ENCODE measurements at places on chromosomes 7 and 10.

DNA sequence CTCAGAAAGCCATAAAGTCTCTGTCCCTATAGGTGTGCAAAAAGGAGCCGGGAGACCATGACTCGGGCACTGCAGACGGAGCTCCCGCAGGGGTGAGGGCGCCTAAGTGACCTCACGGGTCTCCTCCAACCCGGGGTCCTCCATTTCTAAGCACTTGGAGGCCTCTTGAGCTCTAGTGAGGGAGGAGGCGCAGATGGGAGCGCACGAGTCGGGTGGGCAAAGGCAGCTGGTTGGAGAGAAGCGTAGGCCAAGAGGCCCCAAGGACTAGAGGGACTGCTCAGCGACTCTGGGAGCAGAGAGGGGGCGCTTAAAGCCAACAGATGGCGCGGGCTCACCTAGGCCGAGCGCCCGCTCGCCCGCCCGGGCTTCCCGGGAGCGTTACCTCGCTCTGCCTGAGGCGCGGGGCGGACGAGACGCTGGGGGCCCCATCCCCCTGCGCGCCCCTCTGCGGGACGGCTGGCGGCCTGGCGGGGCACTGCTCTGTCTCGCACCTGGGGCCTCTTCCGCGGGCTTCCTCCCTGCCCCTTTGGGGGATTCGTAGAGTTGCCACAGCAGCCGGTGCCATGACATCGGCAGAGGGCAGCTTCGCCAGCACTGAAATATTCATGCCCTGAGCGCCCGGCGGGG, 523 bp upstream of the CDH23 start:
- DNase-seq, result no peak

DNA sequence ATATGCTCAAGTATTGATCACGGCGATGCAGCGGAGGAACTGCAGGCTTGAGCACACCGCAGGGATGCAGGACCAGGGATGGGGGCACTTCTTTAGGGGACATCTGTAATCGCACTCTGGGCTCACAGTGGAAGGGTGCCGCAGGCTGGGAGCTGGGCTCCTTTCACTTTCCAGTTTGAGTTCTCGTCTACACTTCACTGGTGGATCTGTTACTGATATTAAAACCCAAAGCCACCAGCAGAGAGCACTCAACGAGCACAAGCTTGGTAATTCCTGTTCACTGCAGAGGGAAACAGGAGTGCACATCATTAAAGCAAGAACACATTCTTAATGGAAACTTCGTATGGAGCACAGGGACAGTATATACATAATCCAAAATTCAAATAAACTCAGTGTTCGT, 91.3 kb downstream of the PARD3 start:
- DNase-seq, result no peak

DNA sequence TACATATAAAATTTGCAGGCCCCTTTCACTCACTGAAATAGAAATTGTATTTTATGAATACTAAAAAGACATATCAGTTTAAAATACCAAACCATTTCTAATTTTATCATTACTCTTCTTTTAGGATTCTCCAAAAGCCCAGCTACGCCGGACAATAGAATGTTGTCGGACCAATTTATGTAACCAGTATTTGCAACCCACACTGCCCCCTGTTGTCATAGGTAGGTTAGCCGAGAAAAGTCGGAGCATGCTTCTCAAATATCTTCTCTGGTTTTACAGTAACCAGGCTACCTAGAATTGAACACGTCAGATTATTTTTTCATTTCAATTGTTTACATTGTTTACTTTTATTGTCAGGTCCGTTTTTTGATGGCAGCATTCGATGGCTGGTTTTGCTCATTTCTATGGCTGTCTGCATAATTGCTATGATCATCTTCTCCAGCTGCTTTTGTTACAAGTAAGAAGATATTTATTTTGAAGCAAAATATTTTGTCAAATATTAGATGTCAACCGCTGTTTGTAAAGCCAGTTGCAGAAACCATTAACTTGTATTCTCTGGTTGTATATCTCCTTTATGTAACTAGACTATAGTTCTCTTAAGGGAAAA, 57.6 kb downstream of the MMRN2 start:
- no peak for DNase-seq

DNA sequence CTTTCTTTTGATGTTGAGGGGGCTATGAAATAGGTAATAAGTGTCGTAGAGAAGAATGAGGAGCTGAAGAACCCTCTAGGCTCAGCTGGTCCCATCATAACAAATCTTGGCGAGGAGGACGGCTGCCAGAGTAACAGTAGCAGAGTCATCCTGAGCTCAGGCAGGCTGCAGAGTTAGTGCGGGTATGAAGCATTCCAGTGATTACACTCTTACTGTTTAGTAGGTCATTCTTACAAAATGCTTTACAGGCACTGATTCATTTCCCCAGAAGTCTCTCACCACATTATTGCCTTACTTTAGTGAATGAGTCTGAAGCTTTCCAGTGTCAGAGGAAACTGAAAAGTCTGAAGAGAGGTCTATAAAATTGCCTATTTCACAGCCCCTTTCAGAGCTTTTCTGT, 43.9 kb upstream of the GPR158 start:
- DNase-seq, result no peak

GRCh38 chr10:64547168-64547567, 1026.0 kb downstream of the REEP3 start:
- no peak for DNase-seq

DNA sequence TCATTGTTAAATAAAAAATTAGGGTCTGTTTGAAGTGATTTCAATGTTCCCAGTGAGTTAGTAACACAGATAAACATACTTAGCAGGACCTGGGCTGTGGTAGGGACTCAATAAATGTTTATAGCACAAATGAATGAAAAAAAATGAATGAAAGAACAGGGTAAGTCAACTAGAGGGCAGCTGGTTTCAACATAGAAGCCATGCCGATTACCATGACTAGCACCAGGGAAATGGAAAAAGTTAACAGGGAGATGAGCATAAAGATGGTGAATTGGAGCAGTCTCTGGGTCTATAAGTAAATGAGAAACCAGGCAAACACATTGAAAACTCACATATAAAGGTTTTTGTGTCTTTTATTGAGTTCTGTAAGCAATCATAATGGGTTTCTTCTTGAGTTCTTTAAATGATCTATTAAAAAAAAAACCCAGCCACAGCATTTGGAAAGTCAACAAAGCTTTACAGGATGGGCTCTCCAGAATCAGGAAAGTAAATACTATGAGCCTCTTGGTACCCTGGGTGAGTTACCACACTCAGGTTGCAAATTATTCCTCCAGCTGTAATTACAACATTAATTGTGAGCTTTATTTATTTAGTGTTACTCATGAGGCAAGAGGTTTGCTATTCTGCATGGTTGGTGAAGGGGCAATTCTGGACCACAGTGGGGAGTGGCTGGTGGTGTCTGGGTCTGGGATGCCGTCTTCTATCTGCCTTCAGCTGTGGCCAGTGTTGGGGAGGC, 46.1 kb upstream of the MTPN start:
- no peak for DNase-seq

- DNase-seq, result no peak
Measured at GRCh38 chr7:99089914-99090629, 53.8 kb downstream of the SMURF1 start.

GRCh38 chr7:104040666-104041065, 51.2 kb upstream of the RELN start:
- DNase-seq, result no peak

- DNase-seq, result peak; percentile 70
Measured at GRCh38 chr10:97633921-97634320, 621 bp upstream of the MORN4 start.

DNA sequence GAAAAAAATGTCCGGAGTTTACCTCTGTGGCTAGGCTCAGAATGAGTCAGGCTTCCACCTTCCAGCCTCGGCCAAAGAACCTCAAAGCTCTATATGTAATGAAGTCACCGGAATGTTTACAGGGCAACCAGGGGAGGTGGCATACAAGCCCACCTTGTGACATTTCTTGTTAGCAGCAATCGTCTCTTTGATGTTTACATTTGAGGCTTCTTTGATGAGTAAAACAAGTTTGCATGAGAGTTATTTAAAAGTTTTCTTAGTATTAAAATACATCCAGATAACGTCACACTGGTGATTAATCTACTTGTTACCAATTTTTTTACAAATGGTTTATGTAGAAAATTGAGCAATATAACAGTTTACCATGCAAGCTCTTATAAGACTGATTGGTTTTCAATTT, 133.1 kb upstream of the ADAM12 start:
- DNase-seq, result no peak

DNA sequence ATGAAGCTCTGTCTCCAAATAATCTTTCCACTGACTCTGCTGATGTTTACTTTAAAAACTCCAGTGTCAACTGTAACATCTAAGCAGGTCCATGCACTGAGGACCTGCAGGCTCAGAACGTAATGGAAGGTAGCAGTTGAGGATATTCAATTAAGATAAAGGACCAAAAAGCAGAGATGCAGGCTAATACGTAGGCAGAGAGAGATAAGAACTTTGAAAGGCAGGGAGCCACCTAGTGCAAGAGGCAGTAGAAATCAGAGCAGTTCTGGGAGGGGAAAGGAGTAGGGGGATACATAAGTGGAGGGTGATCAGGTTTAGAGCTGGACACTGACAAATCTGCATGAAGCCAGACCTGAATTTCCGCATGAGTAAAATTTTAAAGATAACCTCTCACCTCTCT, 114.5 kb upstream of the POM121L12 start:
- DNase-seq, result no peak

DNA sequence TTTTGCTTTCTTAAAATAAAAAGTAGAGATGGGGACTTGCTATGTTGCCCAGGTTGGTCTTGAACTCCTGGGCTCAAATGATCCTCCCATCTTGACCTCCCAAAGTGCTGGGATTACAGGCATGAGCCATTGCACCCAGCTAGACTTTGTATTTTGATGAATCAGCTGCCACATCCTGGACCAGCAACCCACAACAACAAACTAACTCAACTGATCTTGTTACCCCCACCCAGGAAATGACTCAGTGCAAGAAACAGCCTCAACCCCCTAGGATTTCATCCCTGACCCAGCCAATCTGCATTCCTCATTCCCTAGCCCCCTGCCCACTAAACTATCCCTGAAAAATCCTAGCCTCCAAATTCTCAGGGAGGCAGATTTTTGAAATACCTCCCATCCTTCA, 123.8 kb downstream of the IPMK start:
- DNase-seq, result no peak

GRCh38 chr10:70672165-70673042, at the start of gene ADAMTS14:
TSS of gene ADAMTS14 (plus strand) at chr10:70672506. CDS start at chr10:70672803, 297 bp downstream.
- no peak for DNase-seq

DNA sequence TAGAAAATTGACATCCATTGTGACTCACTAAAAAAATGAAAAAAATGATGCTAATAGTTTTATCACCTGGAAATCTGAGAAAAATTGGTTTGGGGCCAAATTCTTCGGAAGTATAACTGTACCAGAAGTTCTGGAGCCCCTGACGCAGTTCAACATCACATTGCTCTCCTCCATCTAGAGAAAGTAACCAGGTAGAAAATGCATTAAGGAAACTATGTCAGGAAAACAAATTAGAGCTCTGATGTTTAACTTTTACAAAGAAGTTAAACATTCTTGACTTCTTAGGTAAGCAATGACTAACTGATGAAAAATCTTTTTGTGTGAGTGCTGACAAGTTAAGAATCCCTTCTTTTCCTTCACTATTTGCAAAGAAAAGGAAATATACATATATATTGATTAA, 61.1 kb upstream of the TMEM196 start:
- no peak for DNase-seq

GRCh38 chr10:34236931-34237330, 578.2 kb downstream of the PARD3 start:
- DNase-seq, result no peak

GRCh38 chr10:95214369-95214768, 20.3 kb downstream of the ACSM6 start:
- no peak for DNase-seq

- DNase-seq, result no peak
Measured at GRCh38 chr7:42077271-42078135, 159.5 kb downstream of the GLI3 start.

GRCh38 chr7:151875942-151876898, 695 bp downstream of the PRKAG2 start:
- DNase-seq, result no peak

DNA sequence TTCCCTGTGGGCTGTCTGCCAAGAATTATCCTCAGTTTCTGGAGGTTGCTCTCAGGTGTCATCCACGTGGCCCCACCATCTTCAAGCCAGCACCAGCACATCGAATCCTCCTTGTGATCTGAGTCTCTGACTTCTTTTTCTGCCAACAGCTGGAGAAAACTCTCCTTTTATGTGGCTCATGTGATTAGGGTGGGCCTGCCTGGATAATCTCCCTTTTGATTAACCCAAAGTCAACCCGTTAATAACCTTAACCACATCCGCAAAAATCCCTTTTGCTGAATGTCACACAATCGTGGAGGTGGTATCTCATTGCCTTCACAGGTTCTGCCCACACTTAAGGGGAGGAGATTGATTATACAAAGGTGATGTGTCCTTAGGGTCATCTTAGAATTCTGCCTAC, 73.8 kb downstream of the LRGUK start:
- no peak for DNase-seq

DNA sequence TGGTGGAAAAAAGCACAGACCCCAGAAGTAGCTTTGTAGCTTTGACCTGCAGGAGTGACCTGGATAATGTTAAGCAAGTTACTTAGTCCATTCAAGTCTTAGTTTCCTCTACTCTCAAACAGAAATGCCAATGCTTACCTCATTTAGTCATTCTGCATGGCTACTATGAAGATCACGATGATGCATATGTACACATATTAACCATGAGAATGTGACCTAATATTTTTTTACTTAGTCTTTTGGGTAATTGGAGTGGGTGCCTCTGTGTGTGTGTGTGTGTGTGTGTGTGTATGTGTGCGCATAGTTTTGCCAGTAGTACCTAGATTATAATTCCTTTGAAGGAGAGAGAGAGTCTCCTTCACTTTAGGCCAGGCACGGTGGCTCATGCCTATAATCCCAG, 95.8 kb downstream of the NRP1 start:
- no peak for DNase-seq

- DNase-seq, result peak; percentile 94
Measured at GRCh38 chr7:100675581-100676350, 2.2 kb downstream of the GNB2 start.

GRCh38 chr10:34116681-34117271, 698.3 kb downstream of the PARD3 start:
- no peak for DNase-seq

GRCh38 chr7:67636348-67637022, 639.9 kb downstream of the TYW1 start:
- DNase-seq, result no peak

All from hematopoietic multipotent progenitor cell treated with erythropoietin and hydrocortisone succinate and interleukin-3 and kit ligand, for 17 days (in vitro differentiated cells).